ENCODE measurements at places on chromosomes 11 and 22. TPM values are rescaled to one million over a fixed set of nuclear protein-coding genes. Genes with fewer than 3 reads are reported as not detected.

DNA sequence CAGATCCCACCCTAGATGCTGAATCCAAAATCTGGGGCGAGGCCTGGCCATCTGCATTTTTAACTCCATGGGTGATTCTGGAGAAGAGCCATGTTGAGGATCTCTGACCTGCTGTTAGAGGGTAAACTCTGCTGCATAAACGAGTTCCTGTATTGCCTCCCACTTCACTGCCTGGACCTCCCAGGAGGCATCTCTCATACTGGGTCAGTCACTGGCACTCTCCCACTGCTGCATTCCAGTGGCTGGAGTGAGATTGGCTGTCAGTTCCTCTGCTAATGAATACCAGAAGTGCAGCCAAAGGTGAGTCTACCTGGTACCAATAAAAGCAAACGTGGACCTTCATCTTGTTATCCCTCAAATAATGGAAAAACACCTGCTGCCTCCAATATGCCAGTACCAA lies 10.3 kb downstream of the POLDIP3 start:
- ATAC-seq, result no peak

- ATAC-seq, result peak; percentile 88
Observed at GRCh38 chr11:94926698-94927237, 46.6 kb downstream of the CWC15 start.

DNA sequence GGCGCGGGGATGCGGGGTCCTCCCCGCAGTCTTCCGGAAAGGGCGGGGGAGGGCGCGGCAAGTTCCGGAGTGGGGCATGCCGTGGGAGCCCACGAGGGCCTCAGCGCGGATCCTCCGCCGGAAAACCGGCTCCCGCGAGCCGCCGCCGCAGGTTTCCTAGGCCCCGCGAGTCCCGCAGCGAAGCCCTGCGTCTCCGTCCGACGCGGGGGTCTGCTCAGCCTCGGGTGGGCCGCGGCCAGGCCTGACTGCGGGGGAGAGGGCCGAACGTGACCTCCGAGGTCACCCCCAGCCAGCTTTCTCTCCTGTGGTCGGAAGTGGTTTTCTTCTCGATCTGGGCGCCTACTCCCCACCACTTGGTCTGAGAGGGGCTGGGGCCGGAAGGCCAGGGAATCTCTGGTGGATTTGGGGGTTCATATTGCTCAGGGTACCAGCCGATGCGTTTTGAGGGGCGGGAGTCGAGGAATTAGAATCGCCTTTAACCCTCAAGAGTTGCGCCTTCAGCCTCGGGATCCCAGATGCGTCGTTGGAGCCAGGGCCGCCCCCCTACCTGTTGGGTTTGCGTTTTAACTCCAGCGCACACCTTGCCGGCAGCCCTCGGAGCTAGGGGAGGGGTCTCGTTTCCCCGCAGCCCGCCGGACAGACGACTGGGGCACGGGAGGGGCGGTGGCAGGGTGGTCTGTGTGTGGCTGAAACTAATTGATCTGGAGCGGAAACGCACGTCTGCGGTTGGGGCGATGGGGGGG lies 3.6 kb upstream of the CCND1 start:
- ATAC-seq, result no peak

DNA sequence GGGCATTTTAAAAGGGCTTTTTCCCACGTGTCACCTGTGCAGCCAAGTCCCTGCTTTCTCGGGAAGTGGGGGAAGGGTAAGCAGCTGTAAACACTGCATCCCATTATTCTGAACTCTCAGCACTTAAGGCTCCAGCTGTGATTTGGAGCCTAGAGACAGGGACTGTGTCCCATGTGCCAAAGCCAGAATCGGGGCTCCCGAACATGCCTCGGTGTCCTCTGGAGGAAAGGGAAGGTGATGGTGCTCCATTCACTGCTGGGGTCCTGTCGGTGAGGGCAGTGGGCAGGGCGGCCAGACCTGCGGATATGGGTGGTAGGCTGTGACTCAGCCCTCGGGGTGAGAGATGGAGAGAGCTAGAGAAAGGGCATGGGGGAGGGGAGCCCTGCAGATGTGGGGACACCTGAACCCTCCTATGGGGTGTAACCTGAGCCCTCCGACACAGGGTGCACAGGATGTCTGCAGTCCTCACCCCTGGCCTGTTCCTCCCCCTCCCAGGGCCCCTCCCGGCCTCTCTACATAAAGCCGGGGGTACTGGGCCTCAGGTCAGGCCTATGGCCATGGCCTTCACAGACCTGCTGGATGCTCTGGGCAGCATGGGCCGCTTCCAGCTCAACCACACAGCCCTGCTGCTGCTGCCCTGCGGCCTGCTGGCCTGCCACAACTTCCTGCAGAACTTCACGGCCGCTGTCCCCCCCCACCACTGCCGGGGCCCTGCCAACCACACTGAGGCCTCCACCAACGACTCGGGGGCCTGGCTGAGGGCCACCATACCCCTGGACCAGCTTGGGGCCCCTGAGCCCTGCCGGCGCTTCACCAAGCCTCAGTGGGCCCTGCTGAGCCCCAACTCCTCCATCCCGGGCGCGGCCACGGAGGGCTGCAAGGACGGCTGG lies 31.8 kb downstream of the CAPN1 start:
- ATAC-seq, result no peak

DNA sequence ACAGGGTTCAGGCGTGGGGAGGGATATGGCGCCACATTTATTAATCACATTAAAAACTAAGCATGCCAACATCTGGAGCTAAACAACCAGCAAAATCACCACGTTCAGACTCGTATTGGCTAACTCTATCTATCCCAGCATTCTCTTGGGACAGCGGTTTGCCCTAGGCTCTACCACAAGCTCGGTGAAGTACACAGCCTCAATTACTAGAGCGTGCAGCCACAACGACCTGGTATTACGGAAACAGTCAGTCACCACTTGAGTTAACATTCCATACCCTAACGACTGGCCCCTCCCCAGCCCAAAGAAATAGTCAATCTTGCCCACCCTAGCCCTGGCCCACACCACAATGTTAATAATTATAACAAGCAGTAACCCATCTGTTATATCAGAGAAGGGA lies 32.1 kb downstream of the APOL5 start:
- no peak for ATAC-seq

- peak; percentile 70 for ATAC-seq
Observed at GRCh38 chr22:28329186-28330073, 350.2 kb downstream of the TTC28 start.

- ATAC-seq, result no peak
Observed at GRCh38 chr22:22935056-22935545, 47.5 kb downstream of the IGLL5 start.

DNA sequence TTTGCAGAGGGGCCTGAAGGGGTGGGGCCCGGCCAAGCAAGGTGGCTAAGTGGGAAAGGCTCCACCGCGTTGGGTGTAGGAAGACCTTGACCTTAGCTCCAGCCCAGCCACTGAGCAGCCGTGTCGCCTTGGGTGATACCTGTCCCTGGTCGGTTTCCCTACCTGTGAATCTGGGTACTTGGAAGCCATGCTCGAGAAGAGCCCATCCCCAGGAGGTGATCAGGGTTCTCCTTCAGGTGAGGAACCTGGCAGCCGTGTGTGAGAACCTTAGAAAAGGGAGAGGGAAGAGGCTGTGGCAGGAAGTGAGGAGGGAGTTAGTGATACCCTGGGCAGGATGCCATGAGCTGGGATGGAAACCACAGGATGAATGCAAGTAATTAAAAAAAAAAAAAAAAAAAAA lies 21.6 kb downstream of the PPARA start:
- ATAC-seq, result no peak

DNA sequence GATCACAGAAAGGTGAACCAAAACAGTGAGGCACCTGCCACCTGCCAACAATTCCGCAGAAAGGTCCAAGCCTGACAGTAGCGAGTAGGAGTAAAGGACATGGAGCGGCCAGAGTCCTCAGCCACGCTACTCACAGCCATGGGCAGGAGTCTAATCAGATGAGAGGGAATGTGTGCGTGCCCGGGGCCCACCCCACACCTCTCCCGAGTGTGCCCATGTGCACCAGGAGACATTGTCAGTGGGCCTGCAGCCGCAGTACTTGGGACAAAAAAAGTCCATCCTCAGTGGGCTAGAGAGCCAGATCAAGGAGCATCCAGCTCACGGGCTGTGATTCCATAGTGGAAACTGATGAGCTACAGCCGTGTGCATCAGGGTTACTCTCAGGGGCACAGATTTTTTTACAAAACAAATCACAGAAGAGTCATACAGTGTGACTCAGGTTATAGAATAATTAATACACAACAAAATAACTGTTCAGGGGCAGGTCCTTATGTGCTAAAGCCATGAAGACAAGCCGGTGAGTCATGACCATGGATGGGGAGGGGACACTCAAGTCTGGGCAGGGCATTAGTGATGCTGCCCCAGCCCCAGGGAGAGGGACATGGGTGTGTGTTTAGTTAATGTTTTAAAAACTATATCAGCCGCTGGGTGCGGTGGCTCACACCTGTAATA lies 12.0 kb downstream of the SART1 start:
- no peak for ATAC-seq

GRCh38 chr11:44638032-44638431 lies 72.6 kb downstream of the CD82 start:
- ATAC-seq, result no peak

DNA sequence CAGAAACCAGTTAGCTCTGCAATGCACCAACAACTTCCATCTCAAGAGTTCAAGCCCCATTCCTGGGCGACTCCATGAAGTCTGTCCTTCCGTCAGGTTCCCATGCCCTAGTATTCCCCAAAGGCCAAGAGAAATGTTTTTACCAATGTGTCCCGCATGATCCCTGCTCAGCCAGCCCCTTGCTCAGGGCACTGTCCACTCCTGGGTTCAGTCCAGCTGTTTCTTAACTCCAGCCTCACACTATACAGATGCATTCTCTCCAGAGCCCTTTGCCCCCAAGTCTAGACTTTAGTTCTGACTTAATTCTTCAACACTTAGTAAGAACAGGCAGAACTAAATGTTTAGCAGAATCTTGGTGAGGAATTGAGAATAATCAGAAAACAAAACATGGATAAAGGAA lies 497.5 kb downstream of the SOX6 start:
- ATAC-seq, result no peak

- ATAC-seq, result peak; percentile 40
Observed at GRCh38 chr11:73240190-73240781, 22.2 kb downstream of the P2RY2 start.

The OR2AG1 gene
- not detected for total RNA-seq

The MUC5B gene
- 199 TPM for total RNA-seq

Data from gastroesophageal sphincter (tissue), 4 donors.